ENCODE measurements at places on chromosomes 5 and 9.

GRCh38 chr9:6675268-6675667 lies 29.7 kb upstream of the GLDC start:
- DNase-seq, result no peak

DNA sequence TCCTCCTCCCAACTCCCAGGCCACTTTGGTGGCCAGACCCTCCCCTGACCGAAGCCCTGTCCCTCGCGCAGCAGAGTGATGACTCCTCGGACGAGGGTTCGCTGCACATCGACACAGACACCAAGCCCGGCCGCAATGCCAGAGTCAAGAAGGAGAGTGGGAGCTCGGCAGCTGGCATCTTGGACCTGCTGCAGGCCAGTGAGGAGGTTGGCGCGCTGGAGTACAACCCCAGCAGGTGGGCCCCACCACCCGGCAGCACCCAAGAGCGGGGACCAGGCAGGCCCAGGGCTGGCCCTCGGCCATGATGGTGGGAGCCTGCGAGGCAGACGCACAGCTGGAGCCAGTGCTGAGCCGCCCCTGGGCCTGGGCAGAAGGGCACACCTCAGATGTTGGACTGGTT lies 90.6 kb downstream of the PHF2 start:
- no peak for DNase-seq

- DNase-seq, result peak; percentile 65
These were observed 27.4 kb downstream of the LNPEP start for GRCh38 chr5:96963267-96963666.

DNA sequence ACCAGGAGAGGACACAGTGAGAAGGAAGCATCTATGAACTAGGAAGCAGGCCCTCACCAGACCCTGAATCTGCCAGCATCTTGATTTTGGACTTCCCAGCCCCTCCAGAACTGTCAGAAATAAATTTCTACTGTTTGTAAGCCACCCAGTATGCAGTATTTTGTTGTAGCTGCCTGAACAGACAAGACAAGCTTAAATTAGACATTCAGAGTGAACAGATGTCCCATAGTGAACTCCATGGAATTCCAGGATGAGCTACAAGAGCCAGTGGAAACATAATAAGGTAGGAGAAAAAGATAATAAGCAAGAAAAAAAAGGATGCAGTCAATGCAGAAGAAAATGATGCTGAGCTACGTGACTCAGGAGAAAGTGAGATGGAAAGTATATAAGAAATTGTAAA lies 47.8 kb upstream of the MAMDC2 start:
- no peak for DNase-seq

DNA sequence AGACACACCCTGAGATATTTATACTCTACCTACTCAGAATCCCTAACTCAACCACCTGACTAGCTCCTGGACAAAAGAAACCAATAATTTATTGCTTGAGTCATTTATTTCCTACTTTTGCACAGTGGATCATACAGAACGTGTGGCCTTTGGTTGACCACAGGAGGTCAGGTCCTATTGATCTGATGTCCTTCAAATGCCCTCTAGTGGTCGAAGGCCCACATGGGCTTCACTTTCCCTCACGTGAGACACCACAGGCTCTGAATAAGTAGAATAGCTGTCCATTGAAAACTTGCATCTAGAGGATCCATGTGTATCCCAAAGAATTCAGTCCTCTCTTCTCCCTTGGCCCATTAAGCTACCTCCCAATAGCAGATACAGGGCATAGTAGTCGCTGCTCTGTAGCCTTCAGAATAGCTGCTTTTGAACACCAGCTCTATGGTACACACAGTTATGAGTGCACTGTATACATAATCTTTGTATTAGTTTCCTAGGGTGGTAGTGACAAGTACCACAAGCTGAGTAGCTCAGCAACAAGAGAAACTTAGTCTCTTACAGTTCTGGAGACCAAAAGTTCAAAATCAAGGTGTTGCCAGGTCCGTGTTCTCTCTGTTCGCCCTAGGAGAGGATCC lies 177.6 kb upstream of the SMARCA2 start:
- peak; percentile 23 for DNase-seq

- DNase-seq, result no peak
These were observed 9.0 kb downstream of the CREBRF start for GRCh38 chr5:173065155-173065554.

DNA sequence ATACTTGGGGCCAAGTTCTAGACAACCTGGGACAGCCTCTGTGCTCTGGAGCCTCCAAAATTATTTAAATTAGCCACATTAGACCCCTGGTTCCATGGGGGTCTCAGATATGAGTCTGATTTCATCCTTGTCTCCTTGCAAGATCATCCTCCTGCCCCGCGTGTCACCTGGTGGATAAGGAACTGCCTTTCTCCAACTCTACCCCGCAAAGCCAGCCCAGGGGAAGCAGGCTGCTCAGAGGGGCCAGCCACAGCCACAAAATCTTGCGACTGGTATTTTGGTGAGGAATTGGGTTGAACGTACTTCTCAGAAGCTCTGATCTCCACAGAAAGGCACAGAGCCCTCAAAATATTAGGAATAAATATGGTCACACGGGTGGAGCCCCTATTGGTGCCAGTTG lies 101.2 kb downstream of the AK8 start:
- DNase-seq, result peak; percentile 11

GRCh38 chr5:87570366-87570765 lies 157.6 kb upstream of the CCNH start:
- no peak for DNase-seq

GRCh38 chr5:67720162-67720772 lies 495.3 kb upstream of the PIK3R1 start:
- DNase-seq, result no peak

DNA sequence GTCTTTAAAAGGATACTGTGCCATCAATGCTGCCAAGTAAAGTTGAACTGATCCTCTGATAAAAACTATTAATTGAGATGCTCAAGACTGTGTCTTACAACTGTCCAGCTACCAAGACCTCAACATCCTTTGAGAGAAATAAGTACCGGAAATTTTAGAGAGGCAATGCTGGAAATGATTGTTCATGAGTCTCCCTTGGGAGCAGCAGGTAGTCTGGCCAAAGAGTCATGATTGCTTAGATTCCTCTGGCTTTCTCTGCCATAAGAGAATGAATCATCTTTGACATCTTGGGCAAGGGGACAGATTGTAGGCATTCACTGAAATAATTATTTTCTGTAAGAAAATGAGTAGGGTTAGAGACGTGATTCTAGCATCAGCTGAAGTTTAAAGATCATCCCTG lies 466.6 kb upstream of the DAB2 start:
- no peak for DNase-seq

- no peak for DNase-seq
These were observed 33.9 kb downstream of the PTBP3 start for GRCh38 chr9:112299514-112299913.

Data from activated CD8-positive, alpha-beta T cell treated with anti-CD3 and anti-CD28 coated beads, Interleukin-2, amount 10 ng/mL, durations not matched to agents 7 days and 5 days (primary cell).